ENCODE measurements at places on chromosomes 2 and 18. TPM values are rescaled to one million over a fixed set of nuclear protein-coding genes. Genes with fewer than 3 reads are reported as not detected.

Gene TLX2
- polyA plus RNA-seq = not detected

DNA sequence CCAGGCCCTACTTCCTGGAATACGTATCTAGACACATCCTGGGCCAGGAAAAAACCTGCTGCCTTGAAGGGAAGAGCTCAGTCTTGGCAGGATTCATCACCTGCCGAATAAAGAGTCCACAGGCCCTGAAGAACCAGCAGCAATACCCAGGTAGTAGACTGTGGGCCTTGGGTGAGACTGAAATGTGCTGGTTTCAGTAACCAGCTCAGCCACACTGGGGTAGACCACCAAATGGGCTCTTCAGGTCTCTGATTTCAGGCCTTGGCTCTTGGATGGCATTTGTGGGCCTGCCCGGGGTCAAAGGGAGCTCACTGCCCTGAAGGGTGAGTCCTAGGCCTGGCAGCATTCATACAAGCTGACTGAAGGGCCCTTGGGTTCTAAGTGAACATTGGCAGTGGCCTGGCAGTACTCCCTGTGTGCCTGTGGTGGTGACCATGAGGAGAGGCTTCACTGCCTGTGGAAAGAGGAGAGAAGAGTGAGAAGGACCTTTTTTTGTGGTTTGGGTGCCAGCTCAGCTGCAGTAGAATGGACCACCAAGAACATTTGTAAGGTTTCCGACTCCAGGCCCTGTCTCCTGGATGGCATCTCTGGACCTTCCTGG is 175.1 kb downstream of the ANKRD30B start:
- no peak for DNase-seq

- DNase-seq = no peak
These were observed 44.4 kb downstream of the FECH start for GRCh38 chr18:57542126-57542525.

DNA sequence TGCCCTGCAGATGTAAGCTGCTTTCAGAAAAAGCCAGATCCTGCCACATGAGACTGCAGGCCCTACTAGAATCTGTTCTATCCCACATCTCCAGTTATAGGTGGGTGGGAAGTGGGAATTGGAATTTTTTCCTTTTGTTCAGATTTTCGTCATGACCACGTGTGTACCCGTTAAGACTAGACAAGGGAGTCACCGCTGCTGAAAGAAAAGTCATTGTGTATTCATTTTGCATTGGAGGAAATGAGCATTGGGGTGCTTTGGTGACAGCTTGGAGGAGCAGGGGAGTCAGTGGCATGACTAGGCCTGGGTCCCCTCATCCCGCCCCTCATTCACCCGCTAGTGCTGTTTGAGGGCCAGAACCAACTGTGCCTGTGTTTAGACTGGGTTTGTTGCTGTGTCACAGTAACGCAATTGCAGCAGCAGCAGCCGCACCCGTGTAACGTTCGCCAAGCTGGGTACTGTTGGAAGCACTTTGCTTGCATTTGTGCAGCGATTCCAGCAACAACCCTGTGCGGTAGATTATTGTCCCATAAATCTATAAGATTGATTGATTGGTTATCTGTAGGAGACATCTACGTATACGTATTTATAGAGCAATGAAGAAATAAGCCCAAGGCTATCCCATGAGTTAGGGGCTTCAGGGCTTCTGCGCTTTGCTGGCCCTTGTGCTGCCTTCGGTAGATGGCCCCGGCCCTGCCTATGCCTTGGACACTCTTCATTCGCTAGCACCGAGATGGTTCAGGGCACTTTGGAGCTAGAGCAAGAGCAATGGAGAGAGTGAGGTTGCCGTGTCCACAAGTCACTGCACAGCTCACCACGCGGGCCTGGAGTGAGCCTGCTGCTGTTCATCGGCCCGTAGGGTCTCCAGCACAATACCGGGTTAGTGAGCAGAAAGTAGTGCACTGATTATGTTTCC is 194.9 kb downstream of the AGAP1 start:
- DNase-seq = no peak

DNA sequence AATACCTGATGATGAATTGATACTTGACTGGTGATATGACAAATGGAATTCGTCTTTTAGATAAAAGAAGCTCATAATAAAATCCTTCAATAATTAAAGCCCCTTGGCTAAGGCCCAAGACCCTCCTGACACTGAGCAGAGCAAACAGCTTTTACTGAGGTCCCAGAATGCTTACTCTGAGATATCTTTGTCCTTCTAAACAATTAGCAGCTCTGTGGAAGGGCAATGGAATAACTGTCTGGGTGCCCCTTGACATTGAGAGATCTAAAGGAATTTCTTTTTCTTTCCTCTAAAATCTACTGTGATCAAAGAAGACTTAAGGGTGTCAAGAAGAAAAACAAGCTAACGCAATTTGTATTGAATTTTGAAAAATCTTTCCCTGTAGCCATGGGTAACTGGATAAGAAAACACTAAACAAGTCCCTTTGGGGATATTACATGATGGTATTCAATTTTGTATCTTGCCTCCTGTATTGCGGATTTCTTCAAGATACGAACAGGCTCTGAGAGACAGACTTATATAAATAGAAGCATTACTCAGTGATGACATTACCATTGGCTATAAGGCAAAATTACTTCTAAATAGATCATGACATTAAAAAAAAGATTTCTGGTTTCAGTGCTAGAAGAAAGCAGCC is 128.8 kb downstream of the MREG start:
- DNase-seq = no peak

DNA sequence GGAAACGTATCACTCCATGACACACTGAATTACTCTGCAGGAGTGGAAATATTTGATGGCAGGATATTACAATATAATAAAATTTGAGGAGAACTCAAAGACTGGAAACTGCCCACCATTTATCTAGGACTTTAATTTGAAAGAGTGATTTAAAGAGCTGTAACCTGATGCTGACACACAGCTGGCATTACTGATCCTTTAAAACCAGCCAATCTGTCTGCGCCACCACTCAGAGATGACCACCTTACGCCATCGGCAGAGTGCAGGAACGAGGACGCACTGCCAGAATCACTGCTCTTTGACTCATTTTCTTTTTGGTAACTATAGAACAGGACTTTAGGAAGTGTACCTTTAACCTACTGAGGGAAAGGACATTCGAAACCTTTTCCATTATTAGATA is 114.1 kb downstream of the EPB41L3 start:
- DNase-seq = no peak
